ENCODE measurements at places on chromosomes 7 and 10. TPM values are rescaled to one million over a fixed set of nuclear protein-coding genes. Genes with fewer than 3 reads are reported as not detected.

DNA sequence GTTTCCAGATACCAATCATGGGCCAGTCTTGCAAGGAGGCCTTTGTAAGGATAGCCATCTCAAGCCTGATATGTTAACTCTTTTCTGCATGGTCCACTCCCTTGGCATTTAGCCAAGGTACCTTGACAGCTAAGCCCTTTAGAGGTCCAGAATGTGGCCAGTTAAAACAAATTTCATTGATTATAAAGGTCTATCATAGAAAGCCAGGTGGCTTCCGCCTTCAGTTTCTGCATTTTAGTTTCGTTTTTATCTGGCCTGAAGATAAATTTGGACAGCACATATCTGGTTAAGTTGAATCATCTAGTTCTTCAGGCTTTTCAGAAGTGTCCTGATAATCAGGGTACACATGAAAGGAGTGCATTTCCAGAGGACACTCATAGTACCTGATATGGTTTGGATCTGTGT, 30.7 kb downstream of the ANKIB1 start:
- DNase-seq, result no peak

- no peak for DNase-seq
Observed at GRCh38 chr7:120996988-120997345, 8.5 kb downstream of the CPED1 start.

- DNase-seq, result no peak
Observed at GRCh38 chr10:4867520-4868356, 41.7 kb downstream of the AKR1E2 start.

DNA sequence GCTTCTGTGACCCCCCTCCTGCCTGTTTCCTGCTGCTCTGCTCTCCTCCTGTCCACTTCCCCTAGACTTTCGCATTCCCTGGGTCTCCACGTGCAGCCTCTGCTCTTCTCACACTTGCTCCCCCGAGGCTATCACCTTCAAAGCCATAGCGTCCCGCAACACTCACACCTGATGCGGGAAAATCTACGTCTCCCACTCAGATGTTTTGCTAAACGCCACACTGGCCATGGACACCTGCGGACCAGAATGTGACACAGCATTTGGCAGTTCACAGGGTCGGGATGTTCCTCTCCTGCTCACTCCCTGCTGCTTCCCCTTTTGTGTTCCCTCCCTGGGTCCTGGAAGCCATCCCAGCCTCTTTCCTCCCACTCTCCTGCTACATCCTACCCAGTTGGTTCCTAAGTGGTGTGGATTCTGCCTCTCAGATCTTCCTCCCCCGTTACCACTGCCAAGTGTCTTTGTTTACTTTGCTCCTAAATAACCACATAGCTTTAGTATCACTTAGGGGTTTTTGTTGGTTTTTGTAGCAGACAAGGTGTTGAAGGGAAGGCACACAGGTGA, 33.7 kb upstream of the RBM33 start:
- DNase-seq, result no peak

The FRMD4A gene
- total RNA-seq, result 23.0 TPM

- DNase-seq, result no peak
Observed at GRCh38 chr7:94923412-94923811, 16.0 kb downstream of the PPP1R9A start.

DNA sequence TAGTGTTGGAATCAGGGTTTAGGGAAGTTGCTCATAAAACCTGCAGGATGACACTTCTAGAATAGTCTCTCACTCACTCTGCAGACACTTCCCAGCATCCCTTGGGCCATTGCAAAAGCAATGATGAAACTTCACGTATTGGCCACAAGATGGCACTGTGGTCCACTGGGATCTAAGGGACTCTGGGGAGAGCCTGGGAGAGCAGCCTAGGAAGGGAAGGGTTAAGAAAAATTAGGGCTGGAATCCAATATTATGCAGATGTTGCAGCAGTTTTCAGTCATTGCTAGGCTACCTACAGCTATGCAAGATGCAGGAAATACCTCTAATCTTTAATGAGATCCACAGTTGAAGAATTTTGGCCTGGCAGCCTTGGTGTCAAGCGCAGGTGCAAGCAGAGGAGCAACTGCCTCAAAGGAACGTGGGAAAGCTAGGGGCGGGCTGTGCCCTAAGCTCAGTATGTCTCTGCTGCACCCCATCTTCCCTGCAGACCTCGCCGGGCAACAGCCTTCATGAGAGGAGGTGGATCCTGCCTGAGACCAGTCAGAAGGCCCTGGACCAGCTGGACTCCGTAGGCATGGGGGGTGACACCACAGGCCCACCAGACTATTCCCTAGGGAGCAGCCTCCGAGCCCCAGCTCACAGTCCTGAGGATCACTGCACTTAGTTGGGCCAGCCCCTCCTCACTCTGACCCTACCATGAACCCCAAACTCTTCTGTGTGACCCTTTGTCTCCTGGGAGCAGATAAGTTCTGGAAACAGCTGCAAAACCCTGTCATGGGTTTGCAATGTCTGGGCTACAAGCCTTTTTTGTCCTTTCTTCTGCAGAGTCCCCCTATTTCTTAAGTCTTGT, 127.9 kb upstream of the PRSS58 start:
- peak; percentile 86 for DNase-seq

The ITIH2 gene
- not detected for total RNA-seq

The WIPF3 gene
- total RNA-seq, result 2.5 TPM

The UCN3 gene
- total RNA-seq, result not detected

DNA sequence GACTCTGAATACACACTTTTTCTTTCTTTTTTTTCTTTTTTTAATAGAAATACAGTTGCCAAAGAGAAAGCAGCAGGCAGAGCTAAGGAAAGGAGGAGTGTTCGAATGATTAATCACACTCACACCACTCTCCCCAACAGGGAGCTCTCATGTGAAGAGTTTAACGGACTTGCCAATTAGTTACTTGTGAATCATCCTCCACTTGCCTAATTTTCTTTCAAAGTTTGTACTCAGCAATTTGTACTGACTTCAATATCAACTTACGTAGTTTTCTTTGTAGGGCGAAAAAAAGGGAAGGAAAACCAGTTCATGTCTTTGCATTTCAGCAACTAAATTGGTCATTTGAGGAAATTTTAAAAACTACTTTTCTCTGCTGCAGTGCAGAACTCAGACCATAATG, 109.2 kb downstream of the PIP4K2A start:
- DNase-seq, result no peak

GRCh38 chr7:69182596-69183467, 415.4 kb upstream of the AUTS2 start:
- DNase-seq, result no peak

DNA sequence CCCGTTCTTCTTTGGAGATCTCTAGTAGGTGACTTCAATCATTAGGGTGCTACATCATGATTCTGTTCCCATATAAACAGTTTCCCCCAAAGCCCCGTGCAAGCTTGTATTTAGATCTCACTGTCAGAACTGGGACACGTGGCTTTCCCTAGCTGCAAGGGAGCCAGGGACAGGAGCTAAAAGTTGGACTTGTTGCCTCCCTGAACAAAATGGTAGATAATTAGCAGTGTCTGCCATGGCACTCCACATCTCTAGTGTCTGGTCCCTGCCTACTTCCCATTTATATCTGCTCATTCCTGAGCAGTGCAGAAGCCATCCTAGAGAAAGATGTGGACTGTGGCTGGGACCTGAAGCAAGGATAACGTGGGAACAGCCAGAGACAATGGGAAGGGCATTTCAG, 76.6 kb upstream of the FGFR2 start:
- no peak for DNase-seq

DNA sequence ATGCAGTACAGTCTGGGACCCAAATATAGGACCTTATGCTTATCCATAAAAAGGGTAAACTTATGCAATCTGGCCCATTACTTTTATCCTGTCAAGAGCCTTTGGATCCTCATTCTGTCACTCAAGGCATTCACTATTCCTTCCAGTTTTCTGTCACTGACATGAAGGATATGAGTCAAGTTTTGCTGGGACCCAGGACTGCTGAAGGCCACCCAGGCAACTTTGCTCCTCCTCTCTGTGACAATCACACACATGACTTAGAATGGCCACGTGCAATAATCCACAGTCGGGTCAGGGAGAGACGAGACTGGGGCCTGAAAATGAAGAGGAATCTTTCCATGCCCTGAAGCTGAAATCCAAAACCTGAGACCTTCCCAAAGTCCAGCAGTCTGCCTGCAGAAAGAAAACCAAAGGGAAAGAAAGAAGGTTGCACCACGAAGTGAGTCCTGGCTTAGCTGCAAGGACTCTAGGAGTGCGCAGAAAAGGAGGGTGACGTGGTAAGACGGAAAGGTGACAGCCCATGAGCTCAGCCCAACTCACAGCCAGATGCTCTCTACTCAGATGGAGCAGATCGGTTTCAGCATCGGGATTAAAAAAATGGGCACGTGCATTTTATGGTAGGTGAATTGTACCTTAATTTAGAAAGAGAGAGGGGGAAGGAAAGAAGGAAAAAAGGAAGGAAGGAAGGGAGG, 67.2 kb downstream of the VOPP1 start:
- no peak for DNase-seq

Data from myocyte (in vitro differentiated cells).